Daoy (cell line): ENCODE measurements at places on chromosomes 12 and 14. TPM values are rescaled to one million over a fixed set of nuclear protein-coding genes. Genes with fewer than 3 reads are reported as not detected.

The RBM23 gene
- total RNA-seq, result 105 and 120 TPM in 2 replicates

The ESYT1 gene
- 54.3 and 69.6 TPM in 2 replicates for total RNA-seq

The OR4E1 gene
- not detected in 2 replicates for total RNA-seq

The SRRM4 gene
- total RNA-seq, result 0.03 TPM in 1 of 2 replicates, not detected in the other

The CLEC1A gene
- total RNA-seq, result 0.06 TPM in 1 of 2 replicates, not detected in the other

DNA sequence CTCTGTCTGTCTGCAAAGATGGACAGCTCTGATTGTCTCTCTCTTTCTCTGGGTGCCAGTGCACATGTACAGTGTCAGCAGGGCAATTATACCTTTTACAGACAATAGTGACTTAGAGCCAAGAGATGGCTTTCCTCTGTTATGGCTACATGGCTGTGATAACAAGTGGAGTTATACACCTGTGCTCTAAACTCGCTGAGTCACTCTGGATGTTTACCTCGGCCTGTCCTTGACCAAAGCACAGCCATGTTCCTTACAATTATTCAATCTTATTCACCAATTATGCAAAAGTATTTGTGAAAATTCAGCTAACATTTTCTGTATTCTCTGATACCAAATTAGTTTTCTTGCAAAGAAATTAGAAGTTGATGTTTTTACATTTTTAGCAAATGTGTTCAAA, 475.5 kb upstream of the CCDC196 start:
- no peak for DNase-seq

DNA sequence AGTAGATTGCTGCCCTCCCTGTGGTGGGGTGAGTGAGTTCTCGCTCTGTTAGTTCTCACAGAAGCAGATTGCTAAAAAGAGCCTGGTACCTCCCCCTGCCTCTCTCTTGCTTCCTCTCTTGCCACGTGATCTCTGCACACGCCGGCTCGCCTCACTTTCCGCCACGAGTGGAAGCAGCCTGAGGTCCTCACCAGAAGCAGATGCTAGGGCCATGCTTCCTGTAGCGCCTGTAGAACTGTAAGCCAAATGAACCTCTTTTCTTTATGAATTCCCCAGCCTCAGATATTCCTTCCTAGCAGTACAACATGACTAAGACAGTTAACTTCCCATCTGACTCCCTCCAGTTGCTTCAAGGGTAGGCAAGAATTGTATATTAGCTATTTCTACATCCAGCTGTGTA, 76.2 kb downstream of the ETV6 start:
- no peak for DNase-seq
